ENCODE measurements at places on chromosomes 3 and 15. TPM values are rescaled to one million over a fixed set of nuclear protein-coding genes. Genes with fewer than 3 reads are reported as not detected.

The TRIM42 gene
- total RNA-seq: not detected

The ANKRD63 gene
- total RNA-seq: not detected

The ITGA11 gene
- 16.6 TPM for total RNA-seq

The GHSR gene
- total RNA-seq: not detected

The UBAP1L gene
- total RNA-seq: 3.9 TPM

The CELF6 gene
- 1.5 TPM for total RNA-seq

The MB21D2 gene
- 22.6 TPM for total RNA-seq

The RBP2 gene
- not detected for total RNA-seq

The MEGF11 gene
- 0.11 TPM for total RNA-seq

The CDCP1 gene
- 2.9 TPM for total RNA-seq

The GOLGA6L7 gene
- total RNA-seq: not detected

The MOBP gene
- total RNA-seq: 0.05 TPM

The EIF4E3 gene
- total RNA-seq: 16.0 TPM

The ZNF619 gene
- total RNA-seq: 7.6 TPM

The GOLGA8T gene
- total RNA-seq: 0.37 TPM

The FETUB gene
- not detected for total RNA-seq

The SAMD7 gene
- not detected for total RNA-seq

The DPPA2 gene
- total RNA-seq: not detected

The PCBP4 gene
- 22.4 TPM for total RNA-seq

DNA sequence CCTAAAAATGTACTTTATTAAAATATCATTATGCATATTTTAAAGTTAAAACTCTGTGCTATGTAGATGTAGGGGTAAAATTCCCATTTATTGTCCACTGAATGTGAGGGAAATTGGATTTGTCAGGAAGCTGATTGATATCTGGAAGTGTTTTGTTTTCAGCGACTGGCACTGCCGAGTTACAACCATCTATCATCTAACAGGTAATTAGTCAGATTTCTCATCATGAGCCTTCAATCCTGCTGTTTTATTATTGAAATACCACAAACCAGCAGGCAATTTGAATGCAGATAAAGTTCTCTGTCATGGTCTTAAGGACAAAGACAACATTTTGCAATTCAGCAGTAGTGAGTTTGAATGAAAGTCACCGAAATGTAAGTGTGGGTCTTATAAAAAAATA is 40.5 kb downstream of the ZIC1 start:
- DNase-seq: no peak

- DNase-seq: no peak
Observed at GRCh38 chr3:194045289-194045688, 90.7 kb upstream of the HES1 start.

- no peak for DNase-seq
Observed at GRCh38 chr15:43325039-43325684, 5.2 kb downstream of the LCMT2 start.

- DNase-seq: no peak
Observed at GRCh38 chr15:43516185-43516584, 1.2 kb upstream of the MAP1A start.

DNA sequence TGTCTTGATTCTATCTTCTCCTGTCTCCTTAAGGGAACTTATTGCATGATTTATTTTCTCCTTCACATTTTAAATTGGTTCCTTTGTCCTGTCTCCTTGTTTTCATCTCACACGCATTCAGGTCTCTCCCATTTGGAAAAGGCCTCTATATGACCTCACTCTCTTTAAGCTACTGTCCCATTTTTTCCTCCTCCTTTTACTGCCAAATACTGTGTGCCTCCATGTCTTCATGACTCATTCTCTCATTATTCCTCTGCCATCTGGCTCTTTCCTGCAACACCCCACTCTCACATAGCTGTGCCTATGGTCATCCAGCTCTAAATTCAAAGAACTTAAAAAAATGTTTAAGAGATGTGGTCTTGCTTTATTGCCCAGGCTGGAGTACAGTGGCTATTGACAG is 48.0 kb downstream of the TYRO3 start:
- DNase-seq: no peak

DNA sequence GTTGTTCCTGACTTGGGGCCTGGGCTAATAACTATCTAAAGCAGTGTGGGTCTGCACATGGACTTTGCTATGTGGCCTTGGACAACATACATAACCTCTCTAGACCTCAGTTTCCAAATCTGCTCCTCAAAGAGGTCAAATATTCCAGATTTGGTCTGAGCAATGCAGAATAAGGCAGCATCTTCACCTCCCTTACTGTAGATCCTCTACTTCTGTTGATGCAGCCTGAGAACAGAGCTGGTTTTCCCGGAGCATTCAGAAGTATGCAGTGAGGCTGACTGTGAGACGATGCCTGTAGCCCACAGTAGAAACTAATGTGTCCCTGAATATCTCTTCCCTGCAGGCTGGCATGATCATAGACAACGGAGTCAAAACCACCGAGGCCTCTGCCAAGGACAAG is 65.3 kb downstream of the MESD start:
- DNase-seq: no peak

GRCh38 chr3:52254608-52255007 is 9.0 kb downstream of the PPM1M start:
- no peak for DNase-seq

GRCh38 chr3:108177536-108177935 is 44.7 kb downstream of the IFT57 start:
- DNase-seq: no peak

GRCh38 chr3:105862217-105862616 is 6.6 kb downstream of the CBLB start:
- no peak for DNase-seq

GRCh38 chr15:69834267-69834666 is 263.4 kb downstream of the TLE3 start:
- no peak for DNase-seq

GRCh38 chr15:31296646-31297574 is 29.7 kb upstream of the KLF13 start:
- no peak for DNase-seq

- no peak for DNase-seq
Observed at GRCh38 chr3:114697401-114697800, 403.6 kb downstream of the TIGIT start.

DNA sequence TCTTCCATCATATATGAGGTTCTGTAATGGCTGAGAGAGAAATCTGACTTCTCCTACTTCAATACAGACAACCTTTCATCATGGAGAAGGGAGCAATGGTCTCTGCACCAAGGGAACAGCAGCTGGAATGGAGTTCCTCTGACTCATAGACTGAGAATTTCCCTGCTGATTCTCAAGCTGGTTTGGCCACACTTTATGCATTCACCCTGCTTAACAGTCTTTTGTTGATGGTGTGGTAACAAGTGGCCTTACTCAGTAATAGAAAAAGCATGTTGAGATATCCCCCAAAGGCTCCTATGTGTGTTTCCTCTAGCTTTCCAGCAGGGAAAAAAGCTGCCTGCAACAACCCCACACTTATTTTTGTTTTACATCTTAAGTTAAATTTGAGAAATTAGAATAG is 138.1 kb downstream of the GREM1 start:
- no peak for DNase-seq

DNA sequence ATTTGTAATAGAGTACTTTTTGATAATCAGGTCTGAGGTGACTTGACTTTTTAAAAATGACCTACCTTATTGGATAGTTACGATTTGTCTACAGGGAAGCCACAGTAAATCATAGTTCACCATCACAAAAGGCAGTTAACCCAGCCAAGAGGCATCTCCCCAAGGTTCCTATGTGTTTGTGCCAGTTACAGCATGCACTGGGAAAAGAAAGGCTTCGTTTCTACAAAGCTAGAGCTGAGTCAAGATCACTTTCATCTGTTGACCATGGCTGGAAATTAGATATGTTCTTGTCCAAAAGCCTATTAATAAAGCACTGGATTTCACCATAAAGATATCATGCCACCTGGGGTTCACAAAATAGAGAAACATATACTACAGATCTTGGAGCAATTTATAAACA is 139.9 kb downstream of the GREM1 start:
- DNase-seq: no peak

- DNase-seq: no peak
Observed at GRCh38 chr15:36007699-36008098, 461.7 kb upstream of the DPH6 start.

DNA sequence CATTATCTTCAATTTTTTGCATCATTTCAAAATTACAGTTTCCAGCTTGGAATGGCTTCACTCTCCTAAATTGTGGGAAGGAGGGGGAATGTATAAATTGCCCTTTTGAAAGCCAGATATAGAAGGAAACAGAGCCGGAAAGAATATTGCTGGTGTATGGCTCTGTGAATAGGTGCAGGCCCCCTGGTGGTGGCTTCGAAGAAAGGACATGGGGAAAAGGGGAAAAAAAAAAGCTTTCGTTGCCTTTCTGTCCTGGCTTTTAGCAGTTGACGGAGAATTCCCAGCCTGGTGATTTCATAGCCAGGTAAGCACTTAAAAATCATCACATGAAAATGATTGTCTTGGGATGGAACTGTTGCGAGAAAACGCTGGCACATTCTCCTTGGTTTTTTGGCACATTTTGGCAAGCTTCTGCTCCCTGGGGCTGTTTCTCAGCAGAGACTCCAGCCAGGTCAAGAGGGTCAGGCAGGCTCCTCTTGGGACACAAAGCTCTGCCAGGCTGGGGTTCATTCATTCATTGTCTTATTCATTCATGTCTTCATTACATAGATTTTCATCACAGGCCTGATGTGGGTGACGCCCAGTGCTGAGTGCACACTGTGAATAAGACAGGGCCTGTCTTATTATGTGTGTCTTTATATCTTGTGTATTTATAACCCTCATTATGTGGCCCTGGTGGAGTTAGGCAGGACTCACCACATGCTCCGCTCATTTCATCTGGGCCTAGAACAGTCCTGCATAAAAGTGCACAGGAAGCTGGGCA is 300.0 kb upstream of the TPM1 start:
- peak; percentile 55 for DNase-seq

GRCh38 chr15:69996321-69997160 is 101.2 kb downstream of the TLE3 start:
- no peak for DNase-seq

DNA sequence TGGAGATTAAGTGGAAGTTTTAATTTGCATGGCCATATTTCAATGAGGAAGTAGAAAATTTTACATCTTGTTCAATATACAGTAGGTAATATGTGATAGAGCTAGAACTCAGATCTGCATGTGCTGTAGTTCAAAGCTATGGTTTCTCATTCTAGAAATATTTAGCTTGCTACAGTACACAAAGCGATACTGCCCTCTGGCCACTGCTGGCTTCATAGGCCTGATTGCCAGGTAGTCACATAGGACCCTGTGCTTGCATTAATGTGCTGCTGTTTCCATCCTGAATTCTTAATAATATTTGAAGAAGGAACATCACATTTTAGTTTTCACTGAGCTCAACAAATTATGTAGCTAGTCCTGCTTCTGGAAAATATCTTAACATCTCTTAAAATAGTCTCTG is 87.0 kb downstream of the PLSCR2 start:
- DNase-seq: no peak

DNA sequence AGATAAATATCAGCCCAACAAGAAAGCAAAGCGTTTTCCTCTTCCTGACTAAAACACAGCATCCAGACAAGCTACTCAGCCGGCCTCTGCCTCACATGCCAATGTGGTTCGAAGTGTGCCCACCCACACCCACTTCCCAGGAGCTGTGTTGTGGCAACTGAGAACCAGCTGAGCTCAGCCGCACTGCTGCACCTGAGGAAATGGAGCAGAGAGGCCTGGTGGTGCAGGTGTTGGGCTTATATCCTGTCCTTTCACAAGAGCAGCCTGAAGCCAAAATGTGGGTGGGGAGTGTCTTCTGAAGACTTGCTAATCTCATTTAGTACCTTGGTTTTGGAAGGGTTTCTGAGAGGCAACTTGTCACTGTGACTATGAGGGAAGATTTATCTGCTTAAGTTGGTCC is 23.0 kb upstream of the RETNLB start:
- no peak for DNase-seq

- DNase-seq: no peak
Observed at GRCh38 chr15:41513506-41514227, at the start of gene LTK. LTK (minus strand) TSS chr15:41513827; CDS start chr15:41513709, 118 bp downstream.

DNA sequence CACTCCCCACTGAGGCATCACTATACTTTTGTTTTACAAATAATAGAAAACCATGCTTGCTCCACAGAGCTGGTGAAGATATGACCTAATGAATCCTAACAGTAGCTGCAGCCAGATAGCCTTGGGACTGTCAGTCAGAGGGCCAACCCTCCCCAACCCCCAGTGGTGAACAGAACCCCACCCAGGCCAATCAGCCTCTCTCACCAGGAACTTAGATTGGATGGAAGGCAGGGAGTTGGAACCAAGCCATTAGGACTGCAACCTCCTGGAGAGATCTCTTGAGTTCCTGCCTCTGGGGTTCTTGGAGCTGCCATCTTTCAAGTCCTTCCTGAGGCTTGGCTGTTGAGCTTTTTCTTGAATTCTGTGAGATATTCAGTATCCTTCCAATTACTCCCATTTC is 3.0 kb upstream of the MRPS22 start:
- DNase-seq: no peak

- DNase-seq: no peak
Observed at GRCh38 chr15:35874260-35874905, 328.4 kb upstream of the DPH6 start.

GRCh38 chr3:38207254-38208003 is 42.1 kb downstream of the OXSR1 start:
- DNase-seq: no peak

DNA sequence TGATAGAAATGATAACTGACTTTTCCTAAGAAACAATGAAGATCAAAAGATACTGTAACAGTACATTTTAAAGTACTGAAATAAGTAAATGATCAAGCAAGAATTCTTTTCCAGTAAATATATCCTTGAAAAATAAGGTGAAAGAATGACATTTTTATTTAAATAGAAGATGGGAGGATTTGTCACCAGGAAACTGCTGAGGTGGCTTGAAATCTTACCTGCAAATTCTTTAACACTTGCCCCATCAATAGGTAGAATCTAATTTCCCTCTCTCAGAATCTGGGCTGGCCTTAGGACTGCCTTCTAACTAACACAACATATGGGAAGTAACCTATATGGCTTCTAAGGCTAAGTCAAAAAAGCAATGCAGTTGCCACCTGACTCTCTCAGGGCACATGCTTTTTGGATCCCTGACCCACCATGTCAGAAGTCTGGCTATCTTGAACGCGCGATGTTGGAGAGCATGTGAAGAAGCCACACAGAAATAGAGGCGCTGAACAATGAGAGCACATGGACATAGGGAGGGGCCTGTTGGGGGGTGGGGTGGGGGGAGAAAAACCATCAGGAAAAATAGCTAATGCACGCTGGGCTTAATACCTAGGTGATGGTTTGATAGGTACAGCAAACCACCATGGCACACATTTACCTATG is 11.5 kb downstream of the ACSBG1 start:
- no peak for DNase-seq

GRCh38 chr3:13415997-13416793 is 3.9 kb downstream of the NUP210 start:
- DNase-seq: no peak

GRCh38 chr15:43511012-43511885 is 6.2 kb upstream of the MAP1A start:
- DNase-seq: no peak

DNA sequence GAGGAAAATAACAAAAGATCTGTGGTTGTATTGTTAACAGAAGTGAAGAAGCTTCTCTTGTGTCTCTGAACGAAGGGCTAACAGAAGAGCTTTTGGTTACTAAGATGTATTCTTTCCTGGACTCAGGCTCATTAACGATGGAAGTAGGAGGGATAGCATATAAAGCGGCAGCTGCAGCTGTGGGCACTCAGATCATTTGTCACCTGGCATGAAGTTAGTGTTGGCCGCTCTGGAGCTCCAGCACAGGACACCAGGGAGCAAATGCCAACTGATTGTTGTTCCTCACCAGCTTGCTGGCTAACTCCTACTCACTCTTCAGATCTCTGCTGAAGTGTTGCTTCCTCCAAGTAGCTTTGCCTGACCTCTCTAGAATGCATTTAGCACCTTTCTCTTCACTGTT is 15.5 kb upstream of the SLITRK3 start:
- DNase-seq: no peak

Measured in urinary bladder (tissue), 4 donors.